ENCODE measurements at places on chromosomes 16 and 17.
A peak's percentile ranks its signal among the peaks of the same experiment; 100 is the strongest.

DNA sequence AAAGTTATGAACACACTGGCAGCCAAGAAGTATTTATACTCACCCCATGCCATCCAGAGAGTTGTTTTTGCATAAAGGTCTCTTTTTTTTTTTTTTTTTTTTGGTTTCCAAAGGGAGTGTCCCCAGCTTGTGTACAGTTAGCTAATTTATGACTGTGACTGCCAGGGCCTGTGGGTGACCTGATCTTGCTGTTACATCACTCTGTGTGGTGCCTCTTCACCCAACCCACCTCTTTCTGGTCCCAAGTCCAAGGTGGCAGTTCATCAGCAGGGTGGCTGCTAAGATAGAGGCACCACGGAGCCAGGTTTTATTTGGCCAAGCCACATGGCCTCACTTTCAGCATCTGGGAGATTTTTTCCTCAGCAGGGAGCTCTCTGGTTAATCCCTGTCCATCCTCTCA is at the start of gene NOS2:
TSS of gene NOS2 (minus strand) at position 8 of the 400 bp plus-strand sequence. CDS start 1,720 bp downstream, outside the sequence.
- DNase-seq: no peak

GRCh38 chr17:82900741-82901140 is 60.9 kb upstream of the ZNF750 start:
- DNase-seq: no peak

- DNase-seq: peak; percentile 54
Measured at GRCh38 chr16:10252155-10252554, 69.9 kb upstream of the GRIN2A start.

DNA sequence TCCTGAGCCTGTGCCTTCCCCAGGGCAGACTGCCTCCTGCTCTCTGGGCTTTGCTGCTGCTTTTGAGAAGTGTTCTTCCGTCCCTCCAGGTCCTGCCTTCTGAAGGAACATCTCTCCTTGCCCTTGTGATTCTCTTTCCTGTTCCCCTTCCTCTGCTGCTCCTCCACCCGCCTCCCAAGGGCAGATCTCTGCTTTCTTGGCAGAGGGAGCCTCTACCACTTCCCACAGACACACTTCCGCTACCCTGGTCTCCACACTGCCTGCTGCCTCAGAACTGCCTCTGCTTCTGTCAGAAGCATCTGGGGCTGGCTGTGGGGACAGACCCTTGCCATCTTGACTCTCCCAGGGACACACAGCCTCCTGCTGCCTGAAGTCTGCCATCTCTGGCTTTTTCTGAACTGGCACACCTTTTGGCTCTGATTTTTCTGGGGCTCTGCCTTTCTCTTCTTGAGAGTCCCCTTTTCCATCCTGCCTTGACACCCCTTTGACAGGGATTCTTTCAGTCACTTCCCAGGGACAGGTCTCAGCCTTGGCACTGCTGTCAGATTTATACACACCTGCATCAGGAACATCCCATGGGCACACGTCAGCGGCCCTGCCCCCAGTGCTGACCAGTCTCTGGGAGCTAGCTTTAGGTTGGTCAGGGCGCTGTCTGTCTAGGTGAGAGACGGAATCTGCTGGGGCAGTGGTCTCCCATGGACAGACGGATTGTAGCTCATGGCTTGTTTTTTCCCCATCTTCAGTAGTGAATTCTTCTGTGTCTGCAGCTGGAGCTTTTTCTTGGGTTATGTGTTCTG is 16.6 kb downstream of the GPR179 start:
- DNase-seq: no peak

- DNase-seq: no peak
Measured at GRCh38 chr16:75239542-75240122, 11.8 kb downstream of the BCAR1 start.

DNA sequence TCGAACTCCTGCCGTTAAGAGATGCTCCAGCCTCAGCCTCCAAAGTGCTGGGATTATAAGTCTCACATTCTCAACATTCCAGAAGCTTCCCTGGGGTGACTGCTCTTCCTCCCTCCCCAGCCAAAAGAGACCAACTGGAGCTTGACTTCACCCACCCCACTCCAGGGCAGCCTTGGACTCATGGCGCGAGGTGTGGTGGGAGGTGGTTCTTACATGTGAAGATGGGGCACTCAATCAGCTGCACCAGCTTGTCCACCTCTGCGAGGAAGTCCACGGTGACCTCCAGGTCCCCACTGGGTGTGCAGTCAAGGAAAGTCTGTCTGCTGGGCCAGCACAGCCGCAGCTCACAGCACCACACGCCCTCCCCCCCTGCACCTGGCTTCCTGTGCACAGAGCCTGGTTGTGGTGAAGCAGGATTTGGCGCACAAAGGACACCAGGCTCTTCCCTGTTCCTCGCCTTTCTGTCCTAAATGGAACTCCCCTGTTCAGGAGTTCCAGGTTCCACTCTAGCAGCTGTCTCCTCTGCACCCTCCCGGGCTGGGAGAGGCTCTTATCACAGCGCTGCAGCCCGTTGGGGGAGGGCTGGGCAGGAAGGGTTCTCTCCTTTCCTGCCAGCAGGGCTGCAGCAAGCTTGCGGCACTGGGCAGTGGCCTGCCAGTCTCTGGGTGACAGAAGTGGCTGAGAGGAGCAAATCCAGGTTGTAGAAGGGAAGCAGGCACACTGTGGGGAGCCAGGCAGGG is 9.6 kb upstream of the MTSS2 start:
- DNase-seq: no peak

DNA sequence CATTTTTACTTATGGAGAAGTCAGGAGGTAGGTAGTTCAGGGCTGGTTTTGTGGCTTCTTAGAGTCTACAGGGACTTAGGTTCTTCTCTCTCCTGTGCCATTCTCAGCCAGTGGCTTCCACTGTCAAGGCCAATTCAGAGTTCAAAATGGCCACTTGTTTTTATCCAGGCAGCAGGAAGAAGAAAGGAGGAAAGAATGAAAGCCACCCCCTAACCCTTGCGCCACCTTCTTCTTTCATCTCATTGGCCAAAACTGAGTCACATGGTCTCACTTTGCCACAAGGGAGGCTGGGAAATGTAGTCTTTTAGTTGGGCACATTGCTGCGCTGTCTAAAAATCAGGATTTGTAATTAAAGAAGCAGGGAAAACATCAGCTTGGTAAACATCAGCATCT is 60.8 kb upstream of the MED9 start:
- peak; percentile 52 for DNase-seq

DNA sequence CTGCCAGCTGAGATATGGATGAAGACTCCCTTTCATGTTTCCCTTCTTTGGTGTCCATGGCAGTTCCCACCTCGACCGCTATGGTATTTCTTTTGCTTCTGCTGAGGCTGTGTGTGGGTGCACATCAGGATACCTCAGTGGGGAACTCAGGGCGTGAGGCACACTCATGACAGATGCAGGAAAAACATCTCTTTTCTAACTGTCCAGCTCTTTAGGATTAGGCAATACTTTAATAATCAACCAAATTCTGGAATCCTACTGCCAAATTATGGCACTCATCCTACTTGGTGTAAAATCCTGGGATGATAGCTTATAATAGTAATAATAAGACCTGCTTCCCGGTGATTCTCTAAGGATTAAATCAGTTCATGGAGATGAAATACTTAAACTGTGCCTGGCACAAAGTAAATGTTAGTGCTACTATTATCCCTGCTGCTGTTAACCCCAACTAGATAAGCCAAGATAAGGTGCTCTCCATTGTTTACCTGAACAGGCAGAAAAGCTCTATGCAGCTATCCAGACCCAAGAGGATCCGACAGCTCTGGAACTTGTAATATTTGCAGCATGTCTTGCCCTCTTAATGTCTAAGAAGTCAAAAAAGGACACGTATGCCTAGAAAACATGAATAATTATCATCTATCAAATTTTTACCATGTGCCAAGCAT is 543.3 kb downstream of the WWOX start:
- no peak for DNase-seq

GRCh38 chr17:48541577-48542113 is 3.3 kb downstream of the HOXB2 start:
- DNase-seq: no peak

- DNase-seq: no peak
Measured at GRCh38 chr17:2214929-2215615, 88.5 kb downstream of the SMG6 start.

- DNase-seq: no peak
Measured at GRCh38 chr17:76381633-76382350, 2.6 kb upstream of the SPHK1 start.

DNA sequence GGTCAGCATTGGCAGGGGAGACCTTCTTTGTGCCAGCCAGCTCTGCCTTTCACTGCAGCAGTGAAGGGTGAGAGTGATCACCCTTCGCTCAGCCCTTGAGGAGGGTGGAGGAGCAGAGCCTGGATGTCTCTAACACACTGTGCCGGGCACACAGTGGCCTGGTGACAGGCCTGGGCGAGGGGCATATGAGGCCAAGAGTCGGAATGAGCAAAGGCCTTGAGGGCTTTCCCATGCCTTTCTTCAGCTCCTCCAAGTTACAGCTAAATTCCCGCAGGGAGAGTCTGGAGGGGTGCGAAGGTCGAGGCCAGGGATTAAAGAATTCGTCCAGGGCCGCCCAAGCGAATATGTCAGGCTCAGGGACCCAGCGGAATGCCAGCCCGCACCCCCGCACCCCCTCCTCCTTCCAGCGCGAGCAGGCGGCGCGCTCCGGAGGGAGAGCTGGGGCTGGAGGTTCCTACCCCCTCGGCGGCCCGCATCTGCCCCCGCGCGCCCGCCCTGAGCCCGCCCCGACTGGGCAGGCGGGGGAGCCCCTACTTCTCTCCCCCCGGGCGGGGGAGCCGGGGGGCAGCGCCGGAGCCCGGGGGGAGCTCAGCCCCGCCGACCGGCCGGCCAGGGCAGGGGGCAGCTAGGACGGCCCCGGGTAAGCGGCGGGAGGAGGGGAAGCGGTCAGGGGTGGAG is at the start of gene RASL10B:
TSS of gene RASL10B (plus strand) at position 401 of the 678 bp plus-strand sequence. CDS start 3,546 bp downstream, outside the sequence.
- peak; percentile 96 for DNase-seq

- no peak for DNase-seq
Measured at GRCh38 chr17:45334231-45334630, 17.4 kb upstream of the MAP3K14 start.

GRCh38 chr16:27433636-27434035 is 31.7 kb downstream of the IL21R start:
- no peak for DNase-seq

DNA sequence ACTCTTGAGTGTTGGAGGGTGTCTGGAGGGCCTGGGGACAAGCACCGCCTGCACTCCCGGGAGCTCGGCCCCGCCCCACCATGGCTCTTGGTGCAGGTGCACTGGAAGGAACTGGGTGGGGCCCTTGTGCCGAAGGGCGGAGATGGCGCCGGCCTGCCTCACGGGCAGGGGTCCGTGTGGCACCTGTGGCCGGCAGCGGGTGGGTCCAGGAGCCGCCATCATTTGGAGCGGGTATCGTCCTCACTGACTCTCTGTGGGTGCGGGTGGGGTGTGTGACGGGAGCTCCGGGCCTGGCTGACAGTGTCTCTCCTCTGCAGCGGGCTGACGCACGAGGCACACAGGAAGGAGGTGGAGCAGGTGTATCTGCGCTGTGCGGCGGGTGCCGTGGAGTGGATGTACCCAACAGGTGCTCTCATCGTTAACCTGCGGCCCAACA is 5.2 kb downstream of the METRNL start:
- no peak for DNase-seq

Measured in D341Med (cell line).